ENCODE measurements at places on chromosomes 4 and X. TPM values are rescaled to one million over a fixed set of nuclear protein-coding genes. Genes with fewer than 3 reads are reported as not detected.

CNGA2 gene
- not detected for total RNA-seq

TCP11X2 gene
- total RNA-seq = not detected

SPANXN3 gene
- not detected for total RNA-seq

KDM6A gene
- 27.6 TPM for total RNA-seq

MGARP gene
- 0.25 TPM for total RNA-seq

GYPA gene
- total RNA-seq = not detected

WDR17 gene
- 0.87 TPM for total RNA-seq

SYP gene
- total RNA-seq = 2.7 TPM

CENPVL2 gene
- total RNA-seq = not detected

RTL9 gene
- total RNA-seq = not detected

RRAGB gene
- 6.6 TPM for total RNA-seq

SCD5 gene
- total RNA-seq = 2.0 TPM

TMPRSS11F gene
- total RNA-seq = not detected

FRAS1 gene
- total RNA-seq = not detected

KLKB1 gene
- total RNA-seq = 0.33 TPM

MAPK10 gene
- not detected for total RNA-seq

MAGEB1 gene
- not detected for total RNA-seq

AWAT2 gene
- total RNA-seq = not detected

All from activated CD4-positive, alpha-beta T cell treated with anti-CD3 and anti-CD28 coated beads, Interleukin-2, amount 10 ng/mL, durations not matched to agents 7 days and 5 days (primary cell).